ENCODE measurements at places on chromosomes 7 and 10.

GRCh38 chr7:18890134-18890533 lies 227.3 kb downstream of the TWIST1 start:
- no peak for DNase-seq

DNA sequence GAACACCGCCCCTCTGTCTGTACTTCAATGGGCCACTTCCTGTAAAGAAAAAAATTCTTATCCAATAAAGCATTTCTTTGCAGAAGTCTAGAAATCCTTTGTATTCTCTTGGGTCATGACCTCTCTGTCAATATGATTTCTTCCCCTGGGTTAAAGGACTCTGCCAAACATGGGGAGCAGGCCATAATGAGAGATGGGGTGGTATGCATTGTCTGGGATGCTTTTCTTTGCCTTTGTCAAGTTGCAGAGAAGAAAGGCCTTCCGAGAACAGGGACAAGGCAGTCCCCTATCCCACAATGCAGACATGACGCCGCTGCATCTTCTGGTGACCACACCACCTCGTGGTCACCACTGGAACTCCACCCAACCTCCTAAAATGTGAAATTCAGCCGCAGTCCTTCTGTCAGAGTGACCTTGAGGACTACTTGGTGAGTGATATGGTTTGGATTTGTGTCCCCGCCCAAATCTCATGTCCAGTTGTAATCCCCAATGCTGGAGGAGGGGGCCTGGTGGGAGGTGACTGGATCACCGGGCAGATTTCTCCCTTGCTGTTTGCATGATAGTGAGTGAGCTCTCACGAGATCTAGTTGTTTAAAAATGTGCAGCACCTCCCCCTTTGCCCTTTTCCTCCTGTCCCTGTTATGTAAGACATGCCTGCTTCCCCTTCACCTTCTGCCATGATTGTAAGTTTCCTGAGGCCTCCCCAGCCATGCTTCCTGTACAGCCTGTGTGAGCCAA lies 15.2 kb upstream of the FRMPD2 start:
- DNase-seq = peak; percentile 24

DNA sequence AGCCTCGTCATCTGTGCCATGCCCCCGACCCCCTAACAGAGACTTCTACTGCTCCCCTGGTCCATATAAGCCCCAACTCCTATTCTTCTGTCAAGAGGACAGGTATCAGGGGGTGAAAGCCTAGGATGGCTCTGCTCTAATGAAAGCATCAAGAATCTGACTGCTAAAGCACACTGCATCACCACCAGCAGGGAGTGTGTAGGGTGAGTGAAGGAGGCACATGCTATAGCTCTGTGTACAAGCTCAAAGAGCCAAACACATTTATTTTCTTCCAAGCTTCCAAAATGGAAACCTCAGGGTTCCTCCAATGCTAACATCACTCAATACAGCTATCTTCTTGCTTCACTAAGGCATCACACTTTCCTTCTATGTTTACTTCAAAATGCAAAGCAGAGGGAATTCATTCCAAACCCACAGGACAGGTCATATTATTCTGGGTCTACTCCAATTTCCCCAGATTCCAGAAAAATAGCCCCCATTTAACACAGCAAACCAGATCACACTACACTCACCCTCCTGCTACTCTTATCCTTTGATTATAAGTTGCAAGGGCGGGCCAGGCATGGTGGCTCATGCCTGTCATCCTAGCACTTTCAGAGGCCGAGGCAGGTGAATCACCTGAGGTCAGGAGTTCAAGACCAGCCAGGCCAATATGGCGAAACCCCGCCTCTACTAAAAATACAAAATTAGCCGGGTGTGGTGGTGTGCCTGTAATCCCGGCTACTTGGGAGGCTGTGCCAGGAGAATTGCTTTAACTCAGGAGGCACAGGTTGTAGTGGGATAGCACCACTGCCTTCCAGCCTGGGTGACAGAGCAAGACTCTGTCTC lies 36.6 kb downstream of the RHEB start:
- DNase-seq = no peak

- DNase-seq = no peak
These were observed 94.4 kb downstream of the WDFY4 start for GRCh38 chr10:48779077-48779476.

DNA sequence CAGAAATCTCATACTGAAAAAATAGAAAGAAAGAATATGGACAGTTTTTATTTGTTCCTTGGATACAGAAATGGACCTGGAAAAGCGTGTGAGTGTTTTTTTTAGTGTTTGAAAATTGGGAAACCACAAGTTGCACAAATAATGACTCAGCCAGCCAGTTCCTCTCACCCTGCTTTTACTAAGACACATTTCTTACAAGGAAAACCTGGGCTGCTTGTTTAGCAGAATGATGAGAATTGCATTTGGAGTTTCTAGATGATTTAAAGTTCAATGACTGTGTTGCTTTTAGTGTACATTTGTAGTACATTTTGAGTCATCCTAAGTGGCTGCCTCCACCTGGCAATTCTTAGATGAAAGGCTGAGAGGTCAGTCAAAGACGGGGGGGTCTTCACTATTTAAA lies 218.7 kb downstream of the ABCA13 start:
- DNase-seq = peak; percentile 88

GRCh38 chr10:124674768-124675222 lies 69.4 kb downstream of the FAM53B start:
- DNase-seq = peak; percentile 52

GRCh38 chr10:35911233-35911632 lies 269.1 kb upstream of the FZD8 start:
- DNase-seq = no peak

- no peak for DNase-seq
These were observed 335.4 kb upstream of the MEOX2 start for GRCh38 chr7:16021851-16022250.

DNA sequence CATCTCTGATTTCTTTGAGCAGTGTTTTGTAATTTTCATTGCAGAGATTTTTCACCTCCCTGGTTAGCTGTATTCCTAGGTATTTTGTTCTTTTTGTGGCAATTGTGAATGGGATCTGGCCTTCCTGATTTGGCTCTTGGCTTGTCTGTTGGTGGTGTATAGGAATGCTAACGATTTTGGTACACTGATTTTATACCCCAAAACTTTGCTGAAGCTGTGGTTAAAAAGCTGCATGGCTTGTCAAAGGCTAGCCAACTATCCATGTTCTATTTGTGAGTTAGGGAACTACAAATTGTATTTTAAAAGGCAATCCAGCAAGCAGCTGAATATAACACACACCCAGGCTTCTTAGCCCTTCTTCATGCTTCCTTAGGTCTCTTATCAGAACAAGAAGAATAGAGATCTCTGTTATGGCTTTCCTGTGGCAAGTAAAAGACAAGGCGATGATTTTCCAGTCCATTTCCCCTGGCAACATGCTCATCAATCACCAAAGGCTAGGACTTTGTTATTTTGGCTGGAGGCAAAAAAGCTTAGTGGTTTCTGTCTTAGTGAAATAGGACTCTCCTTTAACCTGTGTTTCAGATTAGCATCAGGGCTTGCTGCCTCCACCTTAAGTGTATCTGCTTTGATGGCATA lies 77.5 kb downstream of the CDK6 start:
- no peak for DNase-seq

DNA sequence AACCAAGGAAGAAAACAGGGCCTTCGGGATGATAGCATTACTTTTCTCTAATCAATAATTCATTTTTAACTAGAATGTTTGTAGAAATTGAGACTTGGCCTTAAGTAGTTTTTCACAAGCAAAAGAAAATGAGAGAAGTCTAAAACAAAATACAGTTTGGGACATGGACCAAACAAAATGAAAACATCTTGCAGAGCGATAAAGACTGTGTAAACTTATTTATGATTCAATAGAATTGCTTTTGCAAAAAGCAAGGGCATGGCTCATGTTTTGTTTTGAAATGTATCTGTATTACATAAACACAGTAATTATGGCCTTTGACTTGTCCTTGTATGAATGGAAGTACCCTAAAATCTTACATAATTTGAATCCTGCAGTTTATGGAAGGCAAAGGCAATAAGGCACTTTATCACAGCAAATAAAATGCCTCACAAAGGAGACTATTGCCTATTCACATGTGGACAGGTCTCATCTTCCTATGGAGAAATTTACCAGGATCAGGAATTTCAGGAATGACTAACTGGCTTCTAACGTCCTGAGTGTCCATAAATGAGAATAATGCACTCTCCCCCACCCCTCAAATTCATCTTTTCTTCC lies 295.2 kb downstream of the PTEN start:
- DNase-seq = no peak

DNA sequence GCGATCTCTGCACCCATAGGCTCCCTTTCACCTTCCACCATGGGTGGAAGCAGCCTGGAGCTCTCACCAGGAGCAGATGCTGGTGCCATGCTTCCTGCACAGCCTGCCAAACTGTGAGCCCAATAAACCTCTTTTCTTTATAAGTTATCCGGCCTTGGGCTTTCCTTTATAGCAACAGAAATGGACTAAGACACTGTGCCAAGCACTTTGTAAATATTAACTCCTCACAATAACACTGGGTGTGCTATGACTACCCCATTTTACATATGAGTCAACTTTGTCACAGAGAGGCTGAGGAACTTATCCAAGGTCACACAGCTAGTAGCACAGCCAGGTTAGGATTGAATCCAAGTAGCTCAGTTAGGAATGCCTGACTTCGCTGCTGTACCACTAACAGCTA lies 79.7 kb upstream of the KCNMA1 start:
- no peak for DNase-seq

- no peak for DNase-seq
These were observed 20.8 kb downstream of the OGDHL start for GRCh38 chr10:49741108-49741995.

DNA sequence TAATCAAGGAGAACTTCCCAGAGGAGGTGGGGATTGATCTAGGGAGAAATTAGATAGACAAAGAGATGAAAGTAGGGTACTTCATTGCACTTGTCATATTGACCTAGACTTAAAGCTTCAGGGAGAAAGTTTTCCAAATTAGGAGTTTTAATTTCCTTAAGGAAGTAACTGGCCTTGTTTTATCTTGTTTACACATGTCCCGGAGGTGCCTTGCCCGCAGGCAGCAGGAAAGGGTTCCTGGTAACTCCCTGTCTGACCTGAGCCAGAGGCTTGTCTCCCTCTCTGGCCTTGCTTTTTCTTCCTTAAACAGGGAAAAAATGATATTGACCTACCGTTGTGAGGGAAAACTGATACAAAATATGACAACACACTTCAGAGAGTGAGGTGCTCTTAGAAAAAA lies 181.6 kb downstream of the EVX1 start:
- DNase-seq = no peak

DNA sequence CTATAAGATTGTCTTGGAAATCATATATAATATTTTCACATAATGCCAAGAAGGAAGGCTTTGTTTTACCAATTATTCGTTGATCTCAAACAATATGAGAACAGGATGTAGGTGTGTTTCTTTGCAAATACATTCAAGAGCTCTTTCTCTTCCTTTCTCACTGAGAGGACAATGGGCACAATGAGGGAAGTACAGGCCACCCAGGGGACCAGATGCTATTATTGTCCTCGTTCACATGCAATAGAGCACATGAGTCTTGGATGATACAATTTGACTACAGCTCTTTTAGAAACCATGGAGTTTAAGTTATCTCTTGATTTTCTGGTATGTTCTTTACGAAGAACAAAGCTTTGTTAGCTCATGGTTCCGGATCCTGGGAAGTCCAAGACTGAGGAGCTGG lies 323.7 kb upstream of the KLF6 start:
- no peak for DNase-seq

- no peak for DNase-seq
These were observed 234.2 kb upstream of the LRRN3 start for GRCh38 chr7:110856704-110857103.

DNA sequence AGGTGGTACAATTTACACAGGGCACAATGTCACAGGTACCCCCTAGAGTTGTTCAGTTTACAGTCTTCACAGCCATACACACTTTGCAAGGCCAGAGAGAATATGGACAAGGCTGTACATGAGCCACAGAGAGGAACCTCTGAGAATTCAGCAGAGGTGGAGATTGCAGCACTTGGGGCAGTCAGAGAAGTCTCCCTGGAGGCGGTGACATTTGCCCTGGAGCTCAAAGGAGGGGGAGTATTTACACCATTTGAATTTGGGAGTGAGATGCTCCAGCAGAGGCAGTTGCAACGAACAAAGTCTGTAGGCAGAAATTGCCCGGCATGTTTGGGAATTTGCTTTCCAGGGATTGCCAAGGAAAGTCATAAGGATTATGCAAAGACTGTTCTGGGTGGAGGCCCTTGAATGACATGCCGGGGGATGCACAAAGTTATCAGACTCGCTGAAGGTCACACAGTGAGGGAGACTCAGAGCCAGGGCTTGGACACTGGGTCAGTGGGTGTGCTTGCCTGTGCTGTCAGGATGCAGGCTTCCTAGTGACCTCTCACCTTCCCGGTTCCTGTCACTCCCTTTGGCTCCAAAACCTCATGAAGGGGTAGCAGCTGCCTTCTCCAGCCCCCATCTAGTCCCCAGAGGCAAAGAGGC lies 160.7 kb upstream of the PCBD1 start:
- DNase-seq = no peak

DNA sequence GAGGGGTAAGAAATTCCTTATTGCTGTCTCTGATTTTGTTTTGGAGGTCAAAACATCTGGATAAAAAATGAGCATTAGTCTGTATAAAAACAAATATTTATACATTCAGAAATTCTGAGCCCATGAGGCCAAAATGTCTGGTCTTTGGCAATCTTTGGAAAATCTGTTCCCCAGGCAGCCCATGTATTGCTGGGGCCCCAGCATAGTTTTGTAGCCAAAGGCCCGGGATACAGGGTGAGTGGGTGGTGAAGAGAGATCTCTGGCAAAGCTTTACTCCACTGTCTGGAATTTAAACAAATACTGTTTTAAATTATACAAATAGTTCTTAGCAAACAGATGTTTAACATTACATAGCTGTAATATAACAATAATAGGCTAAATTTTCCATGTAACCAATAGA lies 134.7 kb upstream of the GALNT17 start:
- no peak for DNase-seq

DNA sequence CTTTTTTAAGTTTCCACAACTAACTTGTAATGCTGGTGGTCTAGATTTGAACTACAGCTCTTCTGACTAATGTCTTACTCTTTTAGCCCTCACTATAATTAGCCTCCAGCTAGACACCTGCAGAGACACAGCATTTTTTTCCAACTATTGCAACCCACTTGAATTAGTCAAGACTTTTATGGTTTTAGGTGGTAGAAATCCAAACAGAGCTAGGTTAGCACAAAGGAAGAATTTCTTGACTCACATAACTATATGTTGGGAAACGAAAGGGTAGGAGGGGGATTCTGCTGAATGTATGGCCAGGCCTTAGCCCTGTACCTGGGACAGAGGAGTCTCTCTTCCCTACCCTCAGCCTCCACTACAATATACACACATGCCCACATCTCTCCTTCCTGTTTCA lies 586.1 kb downstream of the INHBA start:
- no peak for DNase-seq

- no peak for DNase-seq
These were observed 35.8 kb downstream of the SCRN1 start for GRCh38 chr7:29953726-29954347.

DNA sequence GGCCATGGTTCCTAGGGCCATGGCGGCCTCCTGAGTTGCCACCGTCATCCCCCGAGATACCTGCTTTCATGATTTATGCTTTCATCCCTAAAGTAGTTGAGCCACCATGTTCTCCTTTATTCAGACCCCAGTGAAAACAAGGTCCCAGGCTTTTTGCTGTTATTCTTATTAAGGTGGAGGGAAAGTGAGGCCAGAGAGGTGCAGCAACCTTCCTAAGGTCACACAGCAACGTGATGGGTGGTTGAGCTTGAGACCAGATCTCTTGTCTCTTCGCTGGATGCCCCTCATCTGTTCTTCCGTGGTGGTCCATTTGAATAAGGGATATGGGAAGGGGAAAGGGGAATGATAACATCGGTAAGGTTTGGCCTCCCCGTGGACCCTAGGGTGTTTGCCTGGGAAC lies 142.2 kb downstream of the C10orf105 start:
- DNase-seq = no peak

- DNase-seq = no peak
These were observed 99.1 kb downstream of the SAMD9 start for GRCh38 chr7:93018716-93019115.

All from MV-4-11 (cell line).